Brain microvascular endothelial cell (primary cell): ENCODE measurements at places on chromosomes 13 and 19.

- no peak for DNase-seq
Measured at GRCh38 chr13:32201809-32202208, 113.4 kb downstream of the ZAR1L start.

GRCh38 chr19:39677961-39678889 lies 22.5 kb downstream of the LGALS16 start:
- no peak for DNase-seq

GRCh38 chr19:13401388-13401787 lies 104.9 kb downstream of the CACNA1A start:
- DNase-seq: peak; percentile 20

DNA sequence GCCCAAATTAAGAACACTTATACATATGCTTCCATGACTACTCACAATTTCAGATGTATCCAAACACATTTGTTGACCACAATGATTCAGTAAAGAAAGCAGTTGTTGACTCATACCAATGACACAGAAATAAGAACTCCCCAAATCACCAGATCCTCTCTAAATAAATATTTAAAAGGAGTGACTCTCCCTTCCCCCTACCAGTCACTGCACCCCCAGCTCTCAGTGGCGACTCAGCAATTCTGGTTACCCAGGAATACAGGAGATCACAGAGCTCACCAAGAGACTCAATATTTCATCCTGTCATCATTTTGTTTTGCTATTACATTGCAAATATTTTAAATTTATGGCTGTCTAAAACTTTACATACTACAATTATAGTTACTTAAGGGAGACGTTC lies 131.5 kb downstream of the RGCC start:
- peak; percentile 75 for DNase-seq

DNA sequence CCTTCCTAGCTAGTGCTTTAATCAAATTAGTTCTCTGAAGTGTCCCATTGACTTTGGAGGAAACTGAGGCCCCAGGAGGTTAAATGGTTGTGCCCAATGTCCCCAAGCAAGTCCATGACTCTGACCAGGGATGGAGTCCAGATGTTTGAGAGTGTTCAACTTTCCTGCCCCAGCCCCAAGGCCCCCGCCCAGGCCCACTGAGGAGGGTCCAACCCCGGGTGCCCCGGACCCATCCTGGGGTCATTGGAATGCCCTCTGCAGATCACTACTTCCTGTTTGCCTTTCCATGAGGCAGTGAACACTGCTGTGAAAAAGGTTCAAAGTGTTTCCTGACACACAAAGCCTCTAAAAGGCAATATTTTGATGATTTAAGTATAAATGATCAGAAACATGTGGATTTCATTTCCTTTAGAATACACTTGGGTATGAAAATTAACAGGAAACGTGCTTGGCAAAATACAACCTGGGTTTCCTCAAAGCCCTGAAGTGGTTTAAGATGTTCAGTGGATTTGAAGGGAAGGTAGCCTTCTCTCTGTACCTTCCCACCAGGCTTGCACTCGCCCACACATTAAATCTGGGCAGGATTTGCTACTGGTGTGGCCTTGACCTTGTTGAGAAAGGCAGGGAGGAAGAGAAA lies 335.7 kb downstream of the TSHZ3 start:
- no peak for DNase-seq

GRCh38 chr13:25084096-25084495 lies 11.8 kb upstream of the PABPC3 start:
- DNase-seq: no peak

- DNase-seq: no peak
Measured at GRCh38 chr19:48819366-48819816, 8.6 kb upstream of the BCAT2 start.
